ENCODE measurements at places on chromosomes 13 and 19. TPM values are rescaled to one million over a fixed set of nuclear protein-coding genes. Genes with fewer than 3 reads are reported as not detected.

- DNase-seq: peak; percentile 77
These were observed at the start of gene CD37 for GRCh38 chr19:49335071-49335783. Gene CD37 (plus strand): TSS chr19:49335406. CDS start chr19:49335541, 135 bp downstream.

GRCh38 chr19:38841787-38842438 lies 7.9 kb downstream of the HNRNPL start:
- peak; percentile 45 for DNase-seq

DNA sequence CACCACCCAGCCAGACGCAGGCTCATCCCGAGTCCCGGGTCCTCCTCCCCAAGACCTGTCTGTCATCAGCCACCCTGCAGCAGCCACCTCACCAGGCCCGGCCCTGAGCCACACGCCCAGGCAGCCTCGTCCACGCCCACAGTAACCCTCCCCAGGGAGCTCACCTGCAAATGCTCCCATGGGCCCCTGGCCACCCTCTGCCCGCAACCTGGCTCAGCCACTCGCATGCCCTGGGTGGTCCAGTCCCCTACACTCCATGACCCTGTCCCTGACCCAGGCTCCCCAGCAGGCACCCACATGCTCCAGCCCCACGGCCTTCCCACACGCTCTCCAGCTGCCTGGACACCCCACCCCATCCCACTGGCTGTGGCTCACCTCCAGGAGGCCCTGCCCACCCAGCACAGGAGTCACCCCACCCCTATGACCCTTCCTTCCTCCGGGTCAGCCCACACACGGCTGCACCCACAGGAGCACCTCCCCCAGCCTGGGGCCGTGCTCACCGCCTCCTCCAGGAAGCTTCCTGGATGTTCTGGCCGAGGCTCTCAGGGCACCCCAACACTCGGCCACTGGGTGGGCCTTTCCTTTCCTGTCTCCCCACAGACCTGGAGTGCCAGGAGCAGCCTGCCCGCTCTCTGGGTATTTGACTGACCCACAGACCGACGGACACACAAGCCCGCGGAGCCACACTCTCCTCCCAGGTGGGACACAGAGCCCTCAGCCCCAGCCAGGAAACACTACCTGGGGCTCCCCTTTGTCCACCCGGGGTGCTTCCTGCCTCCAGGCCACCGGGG lies 3.6 kb downstream of the TMEM259 start:
- no peak for DNase-seq

DNA sequence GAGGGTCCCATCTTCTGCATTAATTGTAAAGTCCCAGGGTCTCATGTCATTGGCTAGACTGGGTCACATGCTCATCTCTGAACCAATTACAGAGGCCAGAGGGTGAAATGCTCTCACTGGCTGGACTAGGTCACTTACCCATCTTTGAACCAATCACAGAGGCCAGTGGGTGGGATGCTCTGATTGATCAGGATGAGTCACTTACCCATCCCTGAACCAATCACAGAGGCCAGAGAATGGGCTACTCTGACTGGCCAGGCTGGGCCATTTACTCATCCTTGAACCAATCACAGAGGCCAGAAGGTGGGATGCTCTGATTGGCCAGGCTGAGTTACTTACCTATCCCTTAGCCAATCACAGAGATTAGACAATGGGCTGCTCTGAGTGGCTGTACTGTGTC lies 5.3 kb downstream of the MISP start:
- DNase-seq: peak; percentile 59

Gene ZNF444
- total RNA-seq: 35.2 TPM

Gene PPM1N
- 3.7 TPM for total RNA-seq

Gene ZSCAN1
- not detected for total RNA-seq
